ENCODE measurements at places on chromosomes 5 and 9.

DNA sequence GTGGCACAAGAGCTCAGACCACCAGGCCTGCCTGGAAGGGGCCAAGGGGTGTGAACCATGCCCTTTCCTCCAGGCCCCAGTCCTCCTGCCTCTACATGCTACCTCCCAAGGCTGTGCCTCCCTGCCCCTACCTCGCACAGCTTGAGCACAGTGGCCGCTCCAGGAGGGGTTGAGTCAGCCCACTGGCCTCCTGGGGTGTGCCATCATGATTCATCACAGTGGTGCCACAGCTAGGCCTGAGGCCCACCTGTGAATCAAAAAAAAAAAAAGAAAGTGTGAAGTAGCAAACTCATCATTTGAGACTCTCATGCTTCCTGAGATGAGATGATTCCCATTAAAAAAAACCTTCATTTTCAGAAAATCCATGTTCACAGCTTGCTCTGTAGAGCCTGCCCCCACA lies 240.5 kb downstream of the HSPA4 start:
- DNase-seq = no peak

- DNase-seq = peak; percentile 4
Measured at GRCh38 chr9:81245254-81245956, 443.9 kb downstream of the TLE1 start.

DNA sequence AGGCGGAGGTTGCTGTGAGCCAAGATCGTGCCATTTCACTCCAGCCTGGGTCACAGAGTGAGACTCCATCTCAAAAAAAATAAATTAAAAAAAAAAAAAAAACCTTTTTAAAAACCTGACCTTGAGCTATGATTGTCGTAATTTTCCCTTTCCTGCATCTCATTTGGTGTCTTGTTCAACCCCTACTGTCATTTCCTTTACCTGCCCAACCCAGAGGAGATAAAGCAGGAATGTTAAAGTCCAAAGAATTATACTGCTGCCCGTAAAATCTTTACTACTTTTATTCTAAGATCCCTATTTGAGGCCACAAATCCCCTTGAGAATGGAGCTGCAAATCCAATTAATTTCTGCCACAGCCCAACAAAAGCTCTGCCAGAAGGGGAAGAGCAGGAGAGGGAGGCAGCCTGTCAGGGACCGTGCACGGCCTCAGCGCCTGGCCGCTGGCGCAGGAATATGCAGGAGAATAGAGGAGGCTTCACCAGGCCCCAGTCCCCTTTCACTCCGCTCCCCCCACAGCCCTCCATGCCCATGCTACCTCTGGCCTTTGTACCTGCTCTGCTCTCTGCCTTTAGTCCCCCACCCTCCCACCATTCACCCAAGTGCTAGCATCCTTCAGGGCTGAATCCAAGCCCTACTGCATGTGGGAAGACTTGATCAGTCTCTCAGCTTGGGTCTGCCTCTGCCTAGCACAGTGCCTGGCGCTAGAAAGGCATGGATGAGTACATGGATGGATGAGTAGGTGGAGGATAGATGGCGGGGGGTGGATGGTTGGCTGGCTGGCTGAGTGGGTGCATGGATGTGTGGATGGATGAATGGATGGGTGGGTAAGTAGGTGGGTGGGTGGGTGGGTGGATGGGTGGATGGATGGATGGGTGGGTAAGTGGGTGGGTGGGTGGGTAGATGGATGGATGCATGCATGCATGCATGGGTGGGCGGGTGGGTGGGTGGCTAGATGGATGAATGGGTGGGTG lies 99.8 kb upstream of the SARDH start:
- DNase-seq = no peak

DNA sequence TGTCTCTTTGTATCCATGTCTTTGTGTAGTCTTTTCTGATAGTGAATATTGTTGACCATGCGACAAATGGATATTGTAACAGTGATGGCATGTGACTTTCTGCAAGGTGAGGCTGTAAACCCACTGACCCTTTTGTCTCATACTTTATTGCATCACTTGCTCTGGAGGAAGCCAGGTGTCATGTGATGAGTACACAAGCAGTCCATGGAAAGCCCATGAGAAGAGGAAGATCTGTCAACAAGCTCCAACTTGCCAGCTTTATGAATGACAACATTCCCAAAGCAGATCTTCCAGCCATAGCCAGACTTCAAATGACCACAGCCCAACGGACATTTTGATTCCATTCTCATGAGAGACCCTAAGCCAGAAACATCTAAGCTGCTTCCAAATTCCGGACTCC lies 450.1 kb upstream of the ACTBL2 start:
- no peak for DNase-seq

GRCh38 chr5:159631001-159631400 lies 285.3 kb upstream of the ADRA1B start:
- no peak for DNase-seq

DNA sequence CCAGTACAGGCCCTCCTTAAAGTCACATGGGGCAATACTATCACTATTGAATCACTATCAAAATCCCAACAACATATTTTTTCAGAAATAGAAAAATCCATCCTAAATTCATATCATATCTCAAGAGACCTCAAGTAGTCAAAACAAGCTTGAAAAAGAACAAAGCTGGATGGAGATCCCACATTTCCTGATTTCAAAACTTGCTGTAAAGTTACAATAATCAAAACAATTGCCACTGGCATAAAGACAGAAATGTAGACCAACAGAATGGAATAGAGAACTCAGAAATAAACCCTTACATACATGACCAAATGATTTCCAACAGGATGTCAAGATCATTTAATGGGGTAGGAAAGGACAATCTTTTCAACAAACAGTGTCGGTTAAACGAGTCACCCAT lies 41.3 kb upstream of the CDKN2AIPNL start:
- no peak for DNase-seq

DNA sequence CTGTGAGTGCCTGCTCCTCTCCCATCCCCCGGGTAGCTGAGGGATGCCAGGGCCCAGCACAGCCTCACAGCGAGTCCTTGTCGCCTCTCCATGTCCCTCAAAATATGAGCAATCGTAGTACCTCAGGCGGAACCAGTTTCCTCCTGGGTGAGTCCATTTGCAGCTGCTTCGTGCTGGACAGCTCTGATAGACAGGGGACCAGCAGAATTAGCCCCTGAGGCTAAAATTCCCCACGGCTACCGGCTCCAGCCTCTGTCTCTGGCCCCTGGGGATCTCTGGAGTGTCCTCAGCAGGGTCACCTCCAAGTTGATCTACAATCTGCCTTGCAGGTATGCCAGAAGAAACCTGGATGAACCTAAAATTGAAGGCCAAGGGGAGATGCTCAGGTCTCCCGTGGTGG lies 115.8 kb upstream of the FBXL7 start:
- DNase-seq = no peak

- no peak for DNase-seq
Measured at GRCh38 chr9:125787715-125788114, 40.5 kb downstream of the PBX3 start.

GRCh38 chr9:133115604-133116345 lies 5.3 kb downstream of the RALGDS start:
- DNase-seq = no peak
